ENCODE measurements at places on chromosomes 3 and 15.
A peak's percentile ranks its signal among the peaks of the same experiment; 100 is the strongest.

DNA sequence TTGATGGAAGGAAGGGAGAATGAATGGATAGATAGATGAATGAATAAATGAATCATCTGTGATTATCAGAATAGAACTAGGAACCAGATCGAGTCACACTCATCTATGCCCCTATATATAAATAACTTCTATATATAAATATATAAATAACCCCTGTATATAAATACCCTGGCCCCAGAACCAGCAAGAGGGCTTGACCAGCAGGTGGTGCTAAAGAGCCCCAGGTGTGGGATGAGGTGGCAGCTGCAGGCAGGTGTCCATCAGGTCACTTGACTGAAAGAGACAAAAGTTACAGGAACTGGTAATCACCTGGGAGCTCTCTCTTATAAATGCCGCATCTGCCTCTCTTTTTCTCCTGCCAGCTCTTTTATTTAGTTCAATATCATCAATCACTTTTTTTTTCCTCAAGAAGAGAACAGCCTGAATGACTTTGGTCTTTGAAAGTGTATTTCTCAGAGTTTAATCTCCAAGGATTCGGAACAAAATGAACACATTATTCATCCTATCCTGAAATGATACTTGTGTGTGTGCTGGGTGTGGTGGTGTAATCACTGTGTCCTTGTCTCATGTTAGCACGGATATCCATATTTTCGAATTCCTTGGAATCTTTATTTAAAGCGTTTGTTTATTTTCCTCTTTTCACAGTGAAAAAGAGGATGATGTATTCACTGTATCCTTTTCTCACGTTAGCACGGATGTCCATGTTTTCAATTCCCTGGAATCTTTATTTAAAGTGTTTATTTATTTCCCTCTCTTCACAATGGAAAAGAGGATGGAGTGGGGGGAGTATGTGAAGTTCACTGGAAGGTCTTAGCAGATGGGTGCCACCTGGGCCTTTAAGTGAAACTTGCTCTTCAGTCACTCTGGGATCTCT is 35.4 kb upstream of the ATG7 start:
- DNase-seq: peak; percentile 92

DNA sequence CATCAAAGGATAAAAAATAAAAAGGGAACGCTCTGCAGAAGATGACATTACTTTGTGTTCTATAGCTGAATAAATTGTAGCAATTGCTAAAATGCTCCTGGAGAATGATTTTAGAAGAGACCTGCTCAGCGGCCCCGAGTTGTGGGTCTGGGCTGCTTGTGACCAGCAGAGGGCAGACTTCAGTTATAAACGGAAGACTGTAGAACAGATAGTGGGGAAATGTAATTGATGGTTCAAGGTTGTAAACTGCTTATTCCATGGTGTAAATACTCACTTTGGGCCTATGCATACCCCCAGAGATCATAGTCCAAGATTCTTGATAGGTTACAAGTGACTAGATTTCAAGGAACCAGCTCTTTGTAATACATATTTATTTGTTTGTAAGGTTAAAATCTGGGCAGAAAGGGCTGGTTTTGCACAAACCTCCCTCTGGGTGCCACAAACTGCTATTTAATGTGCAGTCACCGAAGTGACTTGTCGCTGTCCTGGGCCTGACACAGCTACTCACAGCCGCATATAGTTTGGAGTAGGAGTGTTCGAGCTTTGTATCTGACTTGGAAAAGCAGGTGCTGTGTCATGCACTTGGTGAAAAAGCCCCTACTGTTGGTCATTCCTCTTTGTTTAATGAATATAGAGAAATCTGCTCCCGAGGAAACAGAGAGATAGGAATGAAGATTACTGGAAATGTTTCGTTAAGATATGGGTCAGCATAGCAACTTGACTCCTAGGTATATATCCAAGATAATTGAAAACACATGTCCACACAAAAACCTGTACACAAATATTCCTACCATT is 34.7 kb upstream of the NDUFB4 start:
- DNase-seq: peak; percentile 80

DNA sequence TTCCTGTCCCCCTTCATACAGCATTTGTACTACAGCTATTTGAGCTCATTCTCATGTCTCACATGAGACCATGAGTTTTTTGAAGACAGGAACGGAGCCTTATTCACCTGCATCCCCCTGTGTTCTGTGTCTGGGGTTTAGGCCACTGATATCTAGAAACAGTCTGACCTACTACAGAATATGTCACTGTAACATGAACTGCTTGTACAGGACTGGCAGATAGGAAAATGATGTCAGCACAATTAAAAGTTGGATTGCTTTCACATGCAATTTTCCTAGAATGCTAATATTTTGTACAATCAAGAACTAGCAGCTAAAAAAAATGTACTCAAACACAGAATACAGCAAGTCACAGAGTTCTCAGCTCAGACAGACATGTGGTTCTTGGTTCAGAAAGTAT is 90.8 kb upstream of the FGF12 start:
- DNase-seq: no peak

GRCh38 chr15:93189561-93189960 is 100.5 kb upstream of the RGMA start:
- DNase-seq: no peak

DNA sequence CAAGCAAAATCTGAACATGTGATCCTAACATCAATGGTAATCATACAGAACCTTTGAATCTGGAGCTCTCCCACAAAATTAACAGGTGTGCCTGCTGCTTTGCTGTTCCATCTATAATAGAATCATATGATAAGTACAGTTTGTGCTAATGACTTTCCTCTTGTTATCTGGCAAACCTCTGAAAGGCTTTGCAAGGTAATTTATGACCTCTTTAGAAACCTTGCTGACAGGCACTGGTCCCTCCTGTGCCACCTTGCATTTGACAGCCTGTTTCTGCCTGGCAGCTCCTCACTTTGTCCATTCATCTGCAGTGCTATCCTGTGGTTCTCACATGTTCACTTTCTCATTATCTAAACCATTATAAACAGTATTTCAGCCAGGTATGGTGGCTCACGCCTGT is 10.2 kb upstream of the HTR3C start:
- DNase-seq: no peak

- peak; percentile 76 for DNase-seq
Observed at GRCh38 chr3:42148982-42149432, 57.9 kb downstream of the TRAK1 start.

DNA sequence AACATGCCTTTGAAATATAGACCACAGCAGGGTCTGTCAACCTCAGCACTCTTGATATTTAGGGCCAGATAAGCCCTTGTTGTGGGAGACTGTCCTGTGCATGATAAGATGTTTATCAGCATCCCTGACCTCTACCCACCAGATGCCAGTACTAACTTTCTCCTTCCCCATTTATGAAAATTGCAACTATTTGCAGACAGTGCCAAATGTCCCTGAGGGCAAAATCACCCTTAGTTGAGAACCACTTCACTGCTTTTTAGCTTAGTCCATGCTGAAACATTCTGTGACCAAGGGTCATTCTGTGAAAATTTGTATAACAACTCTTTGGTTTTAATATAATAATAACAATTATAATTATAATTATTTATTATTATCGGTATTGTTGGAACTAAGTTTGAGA is 1032.4 kb downstream of the MCTP2 start:
- no peak for DNase-seq

DNA sequence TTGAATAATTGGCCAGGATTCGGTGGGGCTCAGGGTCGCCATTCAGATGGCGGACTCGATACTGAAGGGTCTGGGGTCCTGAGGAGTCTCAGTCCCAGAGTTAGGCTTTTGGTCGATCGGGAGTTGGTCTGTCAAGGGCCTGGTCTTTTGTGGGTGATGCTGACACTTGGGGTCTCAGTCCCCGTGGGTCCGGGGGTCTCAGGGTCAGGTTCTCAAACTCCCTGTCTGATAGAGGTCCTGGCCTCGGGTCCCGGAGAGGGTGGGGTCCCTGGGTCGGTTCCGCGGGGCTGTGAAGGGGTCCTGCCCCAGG is 467 bp downstream of the NCKIPSD start:
- DNase-seq: no peak

GRCh38 chr15:29260896-29261295 is 8.7 kb downstream of the NSMCE3 start:
- no peak for DNase-seq
